ENCODE measurements at places on chromosomes 6 and 20.

GRCh38 chr6:138285800-138286199 lies 67.5 kb upstream of the PBOV1 start:
- DNase-seq = no peak

DNA sequence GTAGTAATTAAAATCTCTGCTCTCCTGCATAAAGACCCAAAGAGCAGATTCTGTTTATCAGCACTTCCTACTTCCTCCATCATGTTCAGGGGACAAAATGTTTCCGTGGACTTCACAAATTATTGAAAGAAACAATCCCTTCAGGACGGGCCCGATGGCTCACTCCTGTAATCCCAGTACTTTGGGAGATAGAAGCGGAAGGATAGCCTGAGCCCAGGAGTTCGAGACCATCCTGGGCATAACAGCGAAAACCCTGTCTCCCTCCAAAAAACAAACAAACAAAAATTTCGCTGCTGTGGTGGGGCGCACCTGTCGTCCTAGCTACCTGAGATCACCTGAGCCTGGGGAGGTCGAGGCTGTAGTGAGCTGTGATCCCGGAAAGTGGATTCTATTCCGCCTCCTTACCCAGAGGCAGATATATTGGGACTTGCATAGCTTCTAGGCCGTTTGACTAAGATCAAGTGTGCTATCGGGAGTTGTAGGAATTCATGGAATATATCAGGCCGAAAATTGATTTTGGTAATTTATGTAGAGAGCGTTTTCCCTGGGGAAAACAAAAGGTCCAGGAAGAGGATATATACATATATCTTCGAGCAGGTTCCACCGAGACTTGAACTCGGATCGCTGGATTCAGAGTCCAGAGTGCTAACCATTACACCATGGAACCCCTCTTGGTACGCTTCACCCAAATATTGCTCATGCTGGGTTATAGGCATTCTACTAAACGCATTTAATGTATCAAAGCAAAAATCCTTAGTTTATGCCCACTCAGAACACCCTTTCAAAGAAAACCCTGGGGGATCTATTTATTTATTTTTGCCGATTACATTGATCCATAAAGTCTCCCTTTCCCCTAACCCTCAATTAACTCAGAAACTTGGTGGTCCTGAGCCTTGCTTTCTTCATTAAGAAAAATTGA lies 74.5 kb upstream of the ZNF184 start:
- peak; percentile 72 for DNase-seq

GRCh38 chr6:148577687-148578488 lies 168.9 kb upstream of the UST start:
- DNase-seq = peak; percentile 81

- no peak for DNase-seq
Observed at GRCh38 chr6:89787660-89788328, 31.8 kb downstream of the MDN1 start.

Measured in HAP-1 (cell line).